Testis (tissue), 5 donors: ENCODE measurements at places on chromosomes 3 and 15. TPM values are rescaled to one million over a fixed set of nuclear protein-coding genes. Genes with fewer than 3 reads are reported as not detected.

- DNase-seq = no peak
These were observed 15.8 kb upstream of the STIMATE start for GRCh38 chr3:52912885-52913731.

Gene IQCF5
- total RNA-seq = 114 TPM

DNA sequence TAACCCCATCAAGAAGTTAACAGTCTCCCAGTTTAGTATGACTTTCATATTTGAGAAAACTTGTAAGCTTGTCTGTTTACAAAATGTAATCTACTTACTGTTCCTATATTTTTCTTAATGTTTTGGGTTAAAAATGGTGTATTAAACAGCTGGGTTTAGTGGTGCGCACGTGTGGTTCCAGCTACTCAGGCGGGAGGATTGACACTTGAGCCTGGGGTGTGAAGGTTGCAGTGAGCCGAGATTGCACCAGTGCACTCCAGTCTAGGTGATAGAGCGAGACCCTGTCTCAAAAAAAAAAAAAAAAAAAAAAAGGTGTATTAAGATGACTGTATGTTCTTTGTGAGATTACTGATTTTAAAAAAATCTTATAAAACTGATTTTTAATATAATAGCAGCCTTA, 69.3 kb downstream of the BBX start:
- DNase-seq = no peak

DNA sequence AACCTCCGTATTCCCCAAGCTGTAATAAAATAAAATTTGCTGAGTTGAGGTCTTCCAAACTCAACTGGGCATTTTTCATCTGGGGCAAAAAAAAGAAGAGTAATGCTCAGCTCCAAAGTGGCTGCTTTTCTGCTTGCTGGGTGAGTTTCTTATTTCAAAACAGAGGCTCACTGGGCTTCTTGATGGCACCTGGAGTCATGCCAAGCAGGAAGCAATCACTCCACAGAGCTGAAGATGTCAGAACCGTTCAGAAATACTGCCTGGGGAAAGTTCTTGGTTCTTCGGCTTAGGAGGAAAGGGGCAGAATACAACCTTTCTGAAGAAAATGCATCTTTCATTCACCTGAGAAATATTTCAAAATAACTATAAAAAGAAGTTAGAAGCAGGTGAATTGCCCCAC, 4.1 kb downstream of the CCR9 start:
- peak; percentile 20 for DNase-seq

GRCh38 chr3:149424918-149425317, 47.5 kb upstream of the TM4SF1 start:
- no peak for DNase-seq

Gene NANOGP8
- 6.0 TPM for total RNA-seq

GRCh38 chr3:83581546-83581945, 1377.2 kb upstream of the CADM2 start:
- no peak for DNase-seq

Gene CALML4
- total RNA-seq = 10.4 TPM

DNA sequence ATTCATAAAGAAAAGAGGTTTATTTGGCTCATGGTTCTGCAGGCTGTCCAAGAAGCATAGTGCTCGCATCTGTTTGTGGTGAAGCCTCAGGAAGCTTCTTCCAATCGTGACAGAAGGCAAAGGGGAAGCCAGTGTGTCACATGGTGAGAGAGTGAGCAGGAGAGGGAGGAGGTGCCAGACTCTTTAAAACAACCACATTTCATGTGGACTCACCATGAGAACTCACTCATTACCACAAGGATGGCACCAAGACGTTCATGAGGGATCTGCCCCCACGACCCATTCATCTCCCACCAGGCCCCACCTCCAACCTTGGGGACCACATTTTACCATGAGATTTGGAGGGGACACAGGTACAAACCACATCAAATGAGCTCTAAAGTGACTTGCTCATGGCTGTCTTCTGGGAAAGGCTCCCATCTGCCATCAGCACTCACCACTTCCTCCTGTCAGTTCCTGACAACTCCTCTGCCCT, 327.3 kb upstream of the TLE3 start:
- no peak for DNase-seq

GRCh38 chr3:41024031-41024836, 175.1 kb upstream of the CTNNB1 start:
- no peak for DNase-seq

- DNase-seq = no peak
These were observed 73.8 kb downstream of the SYNPR start for GRCh38 chr3:63352008-63352279.

DNA sequence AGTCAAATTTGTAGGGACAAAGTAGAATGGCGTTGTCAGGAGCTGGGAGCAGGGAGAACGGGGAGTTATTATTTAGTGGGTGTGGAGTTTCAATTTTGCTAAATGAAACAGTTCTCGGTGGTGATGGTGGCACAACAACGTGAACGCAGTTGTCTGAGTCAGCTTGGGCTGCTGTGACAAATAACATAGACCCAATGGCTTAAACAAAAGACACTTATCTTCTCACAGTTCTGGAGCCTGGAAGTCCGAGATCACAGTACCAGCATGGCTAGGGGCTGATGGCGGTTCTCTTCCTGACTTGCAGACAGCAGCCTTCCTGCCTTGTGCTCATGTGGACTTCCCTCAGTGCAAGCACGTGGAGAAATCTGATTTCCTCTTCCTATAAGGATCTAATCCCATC, 90.2 kb downstream of the CHSY1 start:
- DNase-seq = no peak

GRCh38 chr15:94791008-94791407, 559.6 kb downstream of the MCTP2 start:
- no peak for DNase-seq

GRCh38 chr15:40258544-40258943, 19.7 kb downstream of the PAK6 start:
- DNase-seq = no peak

DNA sequence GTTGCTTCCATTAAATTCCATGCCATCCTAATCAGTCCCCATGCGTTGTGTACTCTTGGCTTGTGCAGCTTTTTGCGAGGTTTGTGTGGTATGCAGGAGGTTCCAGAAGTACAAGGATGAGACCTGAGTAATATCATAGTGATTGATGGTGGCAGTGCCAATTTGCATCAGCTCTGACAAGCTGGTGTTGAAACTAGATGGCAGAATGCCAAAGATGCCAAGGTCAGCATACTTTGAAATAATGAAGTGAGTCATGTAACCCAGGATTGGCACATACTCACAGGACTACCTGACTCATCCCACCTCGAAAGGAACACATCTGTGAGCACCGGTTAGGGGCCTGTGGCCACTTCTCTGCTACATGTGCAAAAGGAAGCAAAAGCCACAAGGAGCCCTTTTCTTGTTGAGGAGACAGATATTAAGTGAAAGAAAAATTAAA, 14.3 kb downstream of the KAT2B start:
- DNase-seq = peak; percentile 32

Gene POPDC2
- total RNA-seq = 4.1 TPM

Gene FSIP1
- 8.2 TPM for total RNA-seq

Gene HAPLN3
- 4.8 TPM for total RNA-seq

GRCh38 chr3:45362758-45363157, 25.6 kb upstream of the LARS2 start:
- DNase-seq = no peak

Gene GOLGA6L4
- 11.8 TPM for total RNA-seq

Gene KIF9
- total RNA-seq = 53.0 TPM

DNA sequence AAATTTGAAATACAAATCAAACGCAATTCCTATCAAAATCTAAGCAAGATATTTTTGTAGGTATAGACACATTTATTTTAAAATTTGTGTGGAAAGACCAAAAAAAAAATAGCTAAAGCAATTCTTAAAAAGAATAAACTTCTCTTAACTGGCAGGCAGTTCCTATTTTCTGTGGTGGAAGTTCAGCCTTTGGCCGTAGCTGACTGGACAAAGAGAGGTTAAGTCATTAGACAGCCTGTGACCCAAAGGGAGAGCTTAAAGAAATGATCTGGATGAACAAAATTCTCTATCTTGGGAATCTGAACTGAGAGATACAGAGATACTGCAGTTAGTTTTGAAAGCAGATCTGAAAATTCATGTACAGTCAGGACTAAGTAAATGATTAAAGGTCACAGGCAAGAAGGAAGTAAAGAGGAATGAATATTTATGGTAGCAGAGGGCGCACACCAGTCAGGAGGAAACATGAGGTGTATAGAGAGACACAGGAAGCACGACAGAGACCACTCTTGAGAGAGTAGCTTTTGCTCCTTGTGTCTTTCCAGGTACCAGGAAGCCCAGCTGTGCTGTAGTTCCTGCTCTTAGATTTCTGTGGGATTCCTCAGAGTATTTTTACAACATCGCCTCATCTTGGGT, 57.5 kb downstream of the TPRG1 start:
- no peak for DNase-seq

Gene TMC3
- total RNA-seq = 0.16 TPM

DNA sequence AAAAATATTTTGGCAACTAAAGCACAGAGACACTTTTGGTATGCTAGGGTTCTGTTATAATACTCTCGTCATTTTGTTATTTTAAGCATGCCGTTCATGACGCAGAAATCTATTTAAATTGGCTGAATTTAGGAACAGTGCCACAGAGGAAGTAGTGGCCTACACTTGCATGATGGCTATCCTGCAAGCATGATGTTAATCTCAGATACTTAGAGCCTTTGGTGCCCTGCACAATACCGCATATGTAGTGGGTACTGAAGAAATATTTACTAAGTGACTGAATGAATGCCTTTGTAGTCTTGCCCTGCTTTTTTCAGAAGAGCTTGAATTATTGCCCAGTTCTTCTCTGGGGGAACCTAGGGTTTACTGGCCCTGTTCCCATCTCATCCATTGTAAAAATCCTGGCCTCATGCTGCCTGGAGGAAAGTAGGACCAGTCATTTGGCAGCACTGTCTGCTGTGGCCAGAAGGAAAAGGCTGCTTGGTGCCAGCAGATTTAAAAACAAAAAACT, 79.0 kb downstream of the SERPINI1 start:
- no peak for DNase-seq

Gene MAP1A
- 19.1 TPM for total RNA-seq

Gene EXD1
- total RNA-seq = 42.9 TPM

GRCh38 chr3:157282261-157283191, 122.6 kb upstream of the CCNL1 start:
- no peak for DNase-seq

DNA sequence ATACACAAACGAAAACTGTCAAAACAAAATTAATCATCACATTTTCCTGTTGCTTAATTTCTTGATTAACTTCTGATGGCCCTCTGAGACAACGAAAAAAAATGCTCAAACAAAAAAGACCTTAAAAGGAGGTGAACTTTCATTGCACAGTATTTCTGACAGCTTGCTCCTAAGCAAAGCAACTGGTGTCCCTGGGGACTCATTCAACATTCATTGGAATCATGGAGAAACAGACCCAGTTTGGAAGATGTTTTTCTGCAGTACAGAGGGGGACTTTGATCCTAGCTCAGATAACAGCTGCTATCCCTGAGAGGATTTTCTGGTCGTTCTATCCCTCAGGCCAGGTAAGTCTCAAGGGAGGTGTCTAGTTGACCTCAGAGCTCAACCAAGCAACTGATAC, 378.7 kb upstream of the ATP11B start:
- no peak for DNase-seq

Gene SCAMP5
- 25.3 TPM for total RNA-seq
